ENCODE measurements at places on chromosomes 3 and 15.

- peak; percentile 41 for DNase-seq
Measured at GRCh38 chr3:9727041-9727595, 4.4 kb upstream of the BRPF1 start.

- DNase-seq: peak; percentile 64
Measured at GRCh38 chr3:12222775-12223485, 64.2 kb upstream of the TIMP4 start.

GRCh38 chr3:128492671-128493569 lies at the start of gene GATA2:
Gene GATA2, minus strand, starts transcription at chr3:128493201. Its CDS starts 6,170 bp downstream, at chr3:128487031.
- DNase-seq: no peak

DNA sequence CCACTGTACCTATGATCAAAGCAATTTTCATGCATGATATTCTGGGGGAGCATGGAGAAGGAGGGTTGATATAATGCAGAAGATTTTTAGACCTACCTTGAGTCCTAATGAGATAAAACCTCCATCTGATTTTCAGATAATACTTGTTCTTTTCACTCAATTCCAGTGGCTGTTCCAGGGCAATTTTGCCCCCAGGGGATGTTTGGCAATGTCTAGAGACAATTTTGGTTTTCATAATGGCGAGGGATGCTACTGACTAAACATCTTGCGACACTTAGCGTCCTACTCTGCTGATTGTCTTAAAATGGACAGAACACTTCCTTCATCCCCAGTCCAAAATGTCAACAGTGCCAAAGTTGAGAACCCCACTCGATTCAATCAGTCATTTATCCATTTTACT lies 26.6 kb downstream of the AGBL1 start:
- DNase-seq: no peak

- DNase-seq: no peak
Measured at GRCh38 chr15:63877713-63878271, 44.0 kb upstream of the HERC1 start.

- DNase-seq: peak; percentile 83
Measured at GRCh38 chr3:148757238-148758215, 59.8 kb downstream of the AGTR1 start.

- peak; percentile 29 for DNase-seq
Measured at GRCh38 chr3:121659586-121659985, 1.1 kb downstream of the HCLS1 start.

DNA sequence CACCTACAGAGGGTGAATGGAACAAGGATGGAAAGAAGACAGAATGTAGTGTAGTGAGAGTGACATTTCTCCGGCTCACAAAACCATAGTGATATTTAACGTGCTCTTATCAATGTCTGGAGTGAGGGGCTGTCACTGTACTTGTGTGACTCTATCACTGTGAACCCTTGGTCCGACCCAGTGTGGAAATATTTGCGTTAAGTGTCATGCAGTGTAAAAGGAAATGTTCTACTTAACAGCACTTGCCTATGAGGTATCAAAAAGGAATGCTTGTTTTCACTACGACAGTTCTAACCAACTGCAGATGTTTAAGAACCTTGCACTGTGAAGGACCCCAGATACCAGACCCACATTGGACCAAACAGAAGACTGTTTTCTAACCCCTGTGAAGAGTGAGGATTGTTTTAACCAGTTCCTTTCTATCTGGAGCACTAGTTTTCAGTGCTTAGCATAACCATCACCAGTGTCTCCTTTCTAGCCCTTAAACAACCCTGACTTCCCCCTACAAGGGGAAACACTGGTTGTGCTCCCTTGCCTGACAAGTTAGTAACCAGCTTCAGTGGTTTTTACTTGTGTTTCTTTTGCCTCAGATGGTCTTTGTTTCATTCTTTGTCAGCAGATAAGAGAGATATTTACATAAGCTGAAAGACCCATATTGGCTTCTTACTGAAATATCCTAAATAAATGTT lies 144.7 kb upstream of the ABHD17C start:
- DNase-seq: no peak

DNA sequence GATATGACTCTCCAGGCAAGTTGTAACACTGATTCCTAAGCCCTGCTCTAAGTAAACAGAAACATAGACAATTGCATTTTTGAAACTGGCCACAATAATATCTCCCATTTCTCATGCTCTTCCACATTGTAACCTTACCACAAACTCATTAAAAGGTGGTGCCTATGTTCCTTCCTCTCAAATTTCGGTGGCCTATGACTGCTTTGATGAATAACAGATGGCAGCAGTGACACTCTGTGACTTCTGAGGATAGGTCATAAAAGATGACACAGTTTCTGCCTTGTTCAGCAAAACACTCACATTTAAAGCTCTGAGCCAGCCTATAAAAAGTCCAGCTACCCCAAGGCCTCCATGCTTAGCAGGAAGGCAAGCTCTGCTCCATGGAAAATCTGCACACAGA lies 195.2 kb downstream of the EFHB start:
- no peak for DNase-seq

GRCh38 chr3:105827959-105828358 lies 40.9 kb downstream of the CBLB start:
- peak; percentile 86 for DNase-seq

DNA sequence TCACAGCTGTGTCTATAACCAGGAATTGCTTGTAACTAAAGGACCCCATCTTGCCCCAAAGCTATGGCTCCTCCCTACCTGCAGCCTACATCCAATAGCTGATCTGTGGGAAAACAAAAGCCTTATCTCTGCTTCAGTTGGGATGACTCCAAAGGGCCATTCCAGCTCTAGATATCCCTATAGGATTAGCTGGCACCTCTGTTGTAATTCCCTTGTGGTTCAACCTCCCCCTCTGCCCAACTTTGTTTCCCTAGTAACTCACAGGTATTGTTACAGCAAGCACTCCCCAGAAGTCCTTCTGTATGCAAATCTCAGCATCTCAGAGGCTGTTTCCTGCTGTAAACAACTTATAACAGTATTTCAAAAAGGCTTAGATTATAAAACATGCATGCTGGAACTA lies 478.6 kb downstream of the AGBL1 start:
- DNase-seq: no peak

DNA sequence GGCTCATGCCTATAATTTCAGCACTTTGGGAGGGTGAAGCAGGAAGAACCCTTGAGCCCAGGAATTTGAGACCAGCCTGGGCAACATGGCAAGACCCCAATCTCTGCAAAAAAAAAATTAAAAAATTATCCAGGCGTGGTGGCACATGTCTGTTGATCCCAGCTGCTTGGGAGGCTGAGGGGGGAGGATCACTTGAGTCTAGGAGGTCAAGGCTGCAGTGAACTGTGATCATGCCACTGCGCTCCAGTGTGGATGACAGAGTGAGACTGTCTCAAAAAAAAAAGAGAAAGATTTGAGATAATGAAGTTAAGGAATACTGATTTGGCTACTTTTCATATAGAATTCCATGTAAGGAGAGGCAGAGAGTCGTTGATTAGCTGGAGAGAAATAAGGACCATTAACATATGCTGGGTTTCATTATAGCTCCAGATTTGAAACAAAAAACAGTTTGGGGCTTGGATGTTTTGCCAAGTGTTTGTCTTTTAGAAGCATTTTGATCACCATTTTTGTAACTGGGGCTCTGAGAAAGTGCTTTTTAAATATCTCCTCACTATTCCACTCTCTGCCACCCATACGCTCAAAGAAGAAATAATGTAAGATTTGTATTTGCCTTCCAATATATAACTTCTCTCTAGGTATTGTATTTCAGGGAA lies 214.2 kb downstream of the FEZF2 start:
- DNase-seq: no peak

DNA sequence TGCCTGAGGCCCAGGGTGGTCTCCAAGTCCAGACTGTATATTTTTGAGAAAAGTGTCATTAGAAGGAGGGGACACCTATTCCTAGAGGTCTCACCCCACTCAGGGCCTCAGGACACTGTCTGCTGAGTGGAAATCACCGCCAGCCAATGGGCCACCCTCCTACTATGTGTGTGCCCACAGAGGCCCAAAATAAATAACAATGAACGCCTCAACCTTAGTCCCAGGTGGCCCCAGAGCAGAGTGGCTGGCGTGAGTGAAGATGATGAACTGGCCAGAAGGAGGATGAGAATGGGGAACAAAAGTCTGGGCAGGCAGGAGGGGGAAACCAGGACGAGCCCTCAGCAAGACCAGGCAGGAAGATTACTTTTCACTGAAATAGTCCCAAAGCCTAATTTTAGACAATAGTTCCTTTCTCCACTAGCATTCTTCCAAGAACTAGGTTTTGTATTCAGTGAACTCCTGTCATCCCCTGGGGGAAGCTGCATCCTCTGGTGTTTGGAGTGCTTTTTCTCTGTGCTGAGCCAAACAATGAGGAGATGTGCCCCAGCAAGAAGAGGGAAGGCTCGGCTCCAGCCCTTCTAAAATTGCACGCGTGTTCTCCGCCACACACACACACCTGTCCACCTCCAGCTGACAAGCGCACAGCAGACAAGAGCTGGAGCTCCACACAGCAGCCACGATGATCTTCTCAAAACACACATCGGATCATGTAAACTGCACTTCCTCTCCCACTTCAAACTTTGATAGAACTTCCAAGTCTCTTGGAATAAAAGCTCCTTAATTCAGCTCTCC lies 72.2 kb downstream of the ADCY5 start:
- DNase-seq: no peak

DNA sequence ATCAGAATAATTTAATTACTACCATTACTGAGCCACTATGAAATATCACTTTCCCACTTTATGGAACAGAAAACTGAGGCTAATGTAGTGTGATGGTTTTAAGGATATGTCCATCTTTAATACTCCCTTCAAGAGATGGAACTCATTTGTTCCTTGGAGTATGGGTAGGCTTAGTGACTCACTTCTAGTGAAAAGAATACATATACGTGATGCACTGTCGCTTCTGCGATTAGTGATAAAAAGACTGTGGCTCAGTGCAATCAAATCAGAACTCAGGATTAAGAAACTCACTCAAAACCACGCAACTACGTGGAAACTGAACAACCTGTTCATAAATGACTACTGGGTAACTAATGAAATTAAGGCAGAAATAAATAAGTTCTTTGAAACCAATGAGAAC lies 216.6 kb downstream of the SUCLG2 start:
- DNase-seq: no peak

DNA sequence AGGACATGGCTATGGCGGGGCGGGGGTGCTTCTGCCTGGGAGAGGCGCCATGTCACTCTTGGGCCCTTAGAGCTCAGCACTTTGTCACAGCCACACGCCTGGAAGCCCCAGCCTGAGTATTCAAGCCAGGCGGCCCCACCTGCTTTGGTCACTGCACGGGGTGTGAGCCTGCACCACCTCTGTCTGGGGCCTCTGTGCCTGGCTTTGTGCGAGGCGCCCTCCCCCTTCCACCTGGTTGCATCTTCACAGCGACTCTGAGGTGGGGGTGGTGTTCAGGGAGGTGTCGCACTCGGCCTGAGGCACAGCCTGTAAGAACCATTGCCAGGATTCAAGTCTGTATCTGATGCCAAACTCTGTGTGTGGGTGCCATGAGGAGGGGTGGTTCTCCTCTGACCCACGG lies 24.1 kb downstream of the ACAD9 start:
- DNase-seq: no peak

DNA sequence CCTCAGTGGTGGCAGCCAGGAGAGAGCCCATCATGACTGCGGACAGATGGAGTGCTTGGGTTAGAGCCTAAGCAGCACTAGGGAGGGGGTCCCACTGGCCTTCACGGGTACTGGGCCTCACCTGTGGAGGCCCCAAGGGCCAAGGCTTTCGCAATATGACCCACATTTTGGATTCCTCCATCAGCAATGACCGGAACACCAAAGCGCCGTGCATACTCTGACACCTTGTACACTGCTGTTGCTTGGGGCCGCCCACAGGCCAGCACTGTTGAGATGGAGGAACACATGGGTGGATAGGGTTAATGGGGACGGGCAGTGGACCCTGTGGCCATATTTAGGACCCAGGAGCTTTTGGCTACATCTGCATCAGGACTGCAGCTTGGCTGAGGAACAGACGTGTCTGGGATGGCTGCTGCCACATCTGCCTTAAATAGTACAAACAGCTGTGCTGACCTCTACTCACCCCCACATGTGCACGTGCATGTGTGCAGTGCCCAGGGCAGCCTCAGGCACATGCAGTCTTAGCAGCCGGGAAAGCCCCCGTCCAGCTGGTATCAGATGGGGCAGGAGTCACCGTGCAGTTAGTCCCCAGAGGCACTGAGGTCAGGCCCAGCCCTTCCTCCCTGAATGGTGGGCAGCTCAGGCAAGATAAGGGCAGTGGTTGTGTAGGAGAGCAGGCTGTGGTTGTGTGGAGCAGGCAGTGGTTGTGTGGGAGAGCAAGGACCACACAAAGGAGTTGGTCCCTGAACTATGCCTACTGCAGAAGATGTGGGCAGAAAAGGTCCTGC lies 3.3 kb downstream of the NDUFAF3 start:
- DNase-seq: no peak

DNA sequence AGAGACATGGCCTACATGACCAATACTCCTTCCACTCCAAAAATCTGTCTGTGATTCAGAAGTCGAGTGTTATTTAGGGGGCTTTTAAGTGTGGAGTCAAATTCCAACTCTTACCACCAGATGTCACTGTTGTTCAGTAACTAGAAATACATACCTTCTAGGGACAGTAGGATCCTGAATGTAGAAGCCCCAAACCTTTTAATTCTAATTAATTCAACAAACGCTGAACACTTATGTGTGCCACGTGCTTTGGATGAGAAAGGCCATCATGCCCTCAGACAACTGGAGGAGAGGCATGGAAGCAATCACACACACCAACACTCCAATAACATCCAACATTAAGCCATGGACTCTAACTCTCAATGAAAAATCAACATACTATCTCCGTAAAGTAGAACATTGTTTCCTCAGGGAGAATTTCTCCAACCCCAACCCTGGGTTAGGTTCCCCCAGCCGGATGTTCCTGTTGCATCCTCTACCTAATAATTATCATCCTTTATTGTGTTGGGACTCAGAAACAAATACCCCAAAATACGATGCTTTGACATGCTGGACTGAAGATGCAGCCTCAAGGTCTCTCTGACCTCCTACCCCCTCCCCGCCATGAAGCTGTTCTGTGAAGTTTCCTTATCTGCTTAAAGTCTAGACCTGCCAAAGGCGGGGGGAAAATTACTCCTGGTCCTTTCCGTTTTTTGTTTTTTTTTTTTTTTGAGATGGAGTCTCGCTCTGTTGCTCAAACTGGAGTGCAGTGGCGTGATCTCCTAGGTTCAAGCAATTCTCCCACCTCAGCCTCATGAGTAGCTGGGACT lies 8.0 kb upstream of the CCDC13 start:
- DNase-seq: peak; percentile 84

DNA sequence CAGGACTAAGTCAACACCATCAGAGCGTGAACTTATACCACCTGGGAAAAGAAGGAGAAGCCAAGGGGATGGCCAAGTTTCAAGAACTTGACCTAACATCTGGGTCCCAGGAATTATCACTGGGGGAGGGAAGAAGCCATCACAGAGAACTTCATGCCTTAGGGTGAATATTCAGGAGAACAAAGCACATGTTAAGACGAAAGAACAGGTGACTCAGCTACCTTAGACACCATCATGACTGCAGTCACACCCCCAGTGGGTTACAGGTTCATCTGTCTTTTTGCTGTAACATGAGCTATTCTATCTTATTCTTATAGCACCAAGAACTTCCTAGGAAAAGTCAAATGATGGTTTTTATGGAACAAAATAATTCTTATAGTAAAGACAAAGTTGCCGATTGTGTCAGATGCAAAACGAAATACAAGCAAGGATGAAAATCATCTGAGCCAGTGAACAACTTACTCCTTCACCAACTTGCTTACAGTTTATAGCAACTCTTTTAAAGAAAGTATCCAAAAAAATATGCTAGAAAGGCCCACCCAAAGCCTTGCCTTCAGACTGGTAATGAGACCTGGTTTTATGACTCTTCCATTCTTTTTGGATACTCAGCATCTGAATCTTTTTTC lies 72.0 kb downstream of the TPRA1 start:
- DNase-seq: no peak

Data from suppressor macrophage treated with lipopolysaccharide for 4 hours (primary cell).